ENCODE measurements at places on chromosomes 3 and 15.

GRCh38 chr3:13717222-13717895 is 162.5 kb downstream of the WNT7A start:
- no peak for DNase-seq

- DNase-seq = no peak
Observed at GRCh38 chr3:29565236-29565635, 284.4 kb downstream of the RBMS3 start.

DNA sequence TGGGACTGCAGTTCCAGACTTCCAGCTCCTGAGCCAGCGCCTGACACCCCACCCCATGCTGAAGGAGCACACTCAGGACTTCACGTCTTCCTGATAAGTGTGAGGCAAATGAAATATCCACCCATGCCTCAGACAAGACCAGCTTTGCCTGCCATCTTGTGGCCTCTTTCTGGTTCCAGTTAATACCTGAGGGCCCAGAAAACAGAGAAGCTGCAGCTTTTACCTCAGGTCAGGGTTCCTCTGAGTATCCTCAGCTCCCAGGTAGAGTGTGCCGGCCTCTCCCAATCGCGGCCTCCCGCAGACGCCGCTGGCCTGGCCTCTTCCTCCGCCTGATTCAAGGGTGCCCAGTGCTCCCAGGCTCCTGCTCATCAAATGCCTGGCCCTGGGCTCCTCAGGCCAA is 5.1 kb upstream of the KLHL6 start:
- DNase-seq = no peak

- no peak for DNase-seq
Observed at GRCh38 chr15:65354835-65355172, 23.0 kb downstream of the IGDCC3 start.

DNA sequence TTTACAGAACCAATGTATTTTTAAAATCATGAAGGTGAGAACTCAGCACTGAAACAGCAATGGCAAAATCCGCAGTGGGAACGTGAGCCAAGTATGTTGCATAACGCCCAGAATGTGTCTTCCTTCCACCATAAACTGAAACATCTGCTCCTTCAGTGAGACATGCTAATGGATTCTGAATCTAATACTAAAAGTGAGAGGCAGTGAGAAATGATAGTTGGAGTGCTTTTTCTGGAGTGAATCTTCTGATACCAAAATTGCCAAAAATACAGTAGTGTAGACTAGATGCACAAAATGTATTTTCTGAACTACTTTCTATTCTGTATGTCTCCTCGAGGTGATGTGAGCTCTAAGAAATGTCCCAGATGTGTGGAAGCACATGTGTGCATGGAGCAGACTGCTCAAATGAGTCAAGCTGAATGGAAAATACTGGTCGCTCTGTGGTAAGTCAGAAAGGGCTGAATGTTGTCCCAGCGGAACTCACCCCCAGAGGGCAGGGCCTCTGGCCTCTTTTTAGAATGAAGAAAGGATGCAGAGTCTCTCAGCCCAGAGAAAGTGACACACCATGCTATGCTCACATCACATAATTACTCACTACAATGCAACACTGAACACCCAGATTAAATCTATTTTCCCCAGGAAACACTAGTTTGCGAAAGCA is 73.0 kb downstream of the ATP10A start:
- no peak for DNase-seq

- no peak for DNase-seq
Observed at GRCh38 chr15:51601801-51602200, 20.8 kb downstream of the DMXL2 start.

GRCh38 chr15:78035861-78036476 is 41.5 kb downstream of the TBC1D2B start:
- no peak for DNase-seq

GRCh38 chr3:64837986-64838735 is 150.4 kb upstream of the ADAMTS9 start:
- DNase-seq = no peak

DNA sequence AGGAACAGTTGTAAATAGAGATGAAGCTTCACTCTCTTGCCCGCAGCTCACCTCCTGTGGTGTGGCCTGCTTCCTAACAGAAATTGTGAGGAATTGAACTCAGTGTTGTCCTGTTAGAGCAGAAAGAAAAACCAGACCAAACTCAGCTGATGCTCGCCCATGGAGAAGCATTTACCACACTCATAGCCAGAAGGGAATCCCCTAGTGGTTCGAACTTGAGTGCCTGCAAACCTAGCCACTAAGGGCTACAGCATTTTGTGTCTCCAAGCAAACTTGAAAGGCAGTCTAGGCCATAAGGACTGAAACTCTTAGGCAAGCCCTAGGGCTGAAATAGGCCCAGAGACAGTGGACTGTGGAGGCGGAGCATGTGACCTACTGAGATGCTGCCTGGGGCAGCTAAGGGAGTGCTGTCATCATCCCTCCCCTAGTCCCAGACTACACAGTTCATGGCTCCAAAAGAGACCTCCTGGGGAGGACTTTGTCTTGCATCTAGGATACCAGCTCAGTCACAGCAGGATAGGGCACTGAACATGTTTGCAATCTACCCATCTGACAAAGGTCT is 44.5 kb upstream of the MCTP2 start:
- DNase-seq = no peak

- no peak for DNase-seq
Observed at GRCh38 chr15:89885611-89886010, 8.2 kb downstream of the AP3S2 start.

DNA sequence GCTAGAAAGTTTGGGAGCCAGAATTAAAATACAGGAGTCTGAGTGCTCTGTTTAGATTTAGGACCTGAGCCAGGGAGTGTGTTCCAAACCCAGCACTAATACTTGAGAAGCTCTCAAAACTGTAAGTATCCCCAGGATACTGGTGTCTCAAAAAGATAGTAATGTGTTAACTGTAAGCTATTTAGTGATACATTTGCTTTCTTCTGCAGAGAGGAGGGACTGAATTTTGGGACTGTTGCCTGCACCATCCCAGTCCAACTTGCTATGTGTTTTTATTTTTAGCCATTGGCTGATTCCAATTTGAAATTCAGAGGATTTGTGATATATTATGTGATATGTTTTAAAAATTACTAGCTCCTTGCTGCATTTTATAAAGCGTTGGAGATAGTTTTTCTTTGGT is 31.5 kb downstream of the UBE2E1 start:
- no peak for DNase-seq

DNA sequence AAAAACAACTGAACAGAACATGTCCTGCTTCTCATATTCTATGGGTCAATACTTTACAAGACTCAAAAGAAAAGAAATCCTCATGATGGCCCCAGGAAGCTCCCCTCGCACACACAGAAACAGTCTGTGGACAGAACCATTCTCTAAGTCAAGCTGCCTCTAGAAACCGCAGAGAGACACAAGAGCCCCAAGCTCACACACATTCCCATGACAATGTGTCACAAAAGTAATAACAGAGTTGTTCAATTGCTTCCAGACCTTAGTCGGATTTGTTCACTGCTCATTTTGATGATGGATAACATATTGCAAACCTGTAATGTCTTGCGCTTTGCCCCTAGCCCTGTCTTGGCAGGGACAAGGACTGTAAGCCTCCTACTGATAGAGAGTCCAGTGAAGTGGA is 60.9 kb downstream of the UMPS start:
- DNase-seq = no peak

GRCh38 chr3:151787626-151788025 is 26.3 kb upstream of the AADAC start:
- no peak for DNase-seq

DNA sequence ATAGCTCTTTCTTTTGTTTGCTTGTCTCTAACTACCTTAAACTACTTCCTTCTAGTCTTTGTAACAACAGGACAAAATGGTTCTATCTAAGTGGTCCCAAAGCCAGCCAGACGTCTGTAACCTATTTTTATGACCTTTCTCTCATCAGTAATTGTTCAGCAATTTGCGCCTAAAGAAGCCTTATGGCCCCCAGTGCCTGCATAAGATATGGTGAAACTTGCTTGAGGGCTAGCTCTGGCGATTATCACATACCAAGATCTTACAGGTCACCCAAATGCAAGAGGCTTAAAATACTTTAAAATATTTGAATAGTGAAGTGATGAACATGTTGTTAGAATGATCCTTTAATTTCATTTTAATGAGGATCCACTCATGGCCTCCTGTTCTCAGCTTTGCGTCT is 369.4 kb downstream of the SOX2 start:
- no peak for DNase-seq

DNA sequence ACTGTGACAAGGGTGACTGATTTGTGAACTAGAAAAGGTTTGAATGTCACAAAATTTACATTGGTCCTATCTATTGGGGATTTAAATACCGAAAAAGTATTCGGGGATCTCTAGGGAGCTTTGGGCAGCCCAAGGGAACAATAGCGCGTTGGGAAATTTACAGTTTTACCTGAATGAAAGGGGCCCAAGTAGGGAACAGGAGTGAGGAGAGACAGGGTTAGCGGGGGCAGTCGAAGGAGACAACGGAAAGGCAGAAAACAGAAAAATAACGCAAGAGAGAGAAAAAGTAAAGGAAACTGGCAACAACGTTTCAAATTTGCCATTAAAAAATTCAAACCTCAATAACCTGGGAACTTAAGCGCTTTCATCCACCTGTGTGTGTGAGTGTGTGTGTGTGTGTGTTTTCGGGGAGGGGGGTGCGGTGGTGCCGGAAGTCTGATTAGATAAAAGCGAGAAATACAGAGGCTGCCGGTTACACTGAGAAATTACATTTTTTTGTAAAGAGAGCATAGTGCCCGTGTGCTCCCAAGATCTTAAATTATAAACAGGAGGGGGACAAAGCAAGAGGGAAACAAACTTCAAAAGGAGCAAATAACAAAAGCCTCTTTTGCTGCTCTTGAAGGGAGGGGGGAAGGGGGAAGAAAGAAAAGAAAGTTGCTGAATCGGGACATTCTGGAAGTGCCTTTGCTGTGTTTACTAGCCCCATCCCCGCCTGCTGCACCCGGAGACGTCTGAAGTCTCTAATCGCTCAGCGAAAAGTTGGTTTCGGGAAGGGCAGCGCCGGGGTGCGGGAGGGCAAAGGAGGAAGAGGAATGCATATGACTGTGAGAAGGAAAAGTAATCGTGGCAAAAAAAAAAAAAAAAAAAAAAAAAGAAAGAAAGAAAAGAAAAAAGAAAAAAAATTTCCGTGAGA is 721 bp upstream of the ZIC1 start:
- DNase-seq = no peak

GRCh38 chr15:101686718-101687117 is 34.5 kb upstream of the TM2D3 start:
- no peak for DNase-seq

GRCh38 chr3:27533718-27534573 is 49.8 kb upstream of the SLC4A7 start:
- DNase-seq = no peak

DNA sequence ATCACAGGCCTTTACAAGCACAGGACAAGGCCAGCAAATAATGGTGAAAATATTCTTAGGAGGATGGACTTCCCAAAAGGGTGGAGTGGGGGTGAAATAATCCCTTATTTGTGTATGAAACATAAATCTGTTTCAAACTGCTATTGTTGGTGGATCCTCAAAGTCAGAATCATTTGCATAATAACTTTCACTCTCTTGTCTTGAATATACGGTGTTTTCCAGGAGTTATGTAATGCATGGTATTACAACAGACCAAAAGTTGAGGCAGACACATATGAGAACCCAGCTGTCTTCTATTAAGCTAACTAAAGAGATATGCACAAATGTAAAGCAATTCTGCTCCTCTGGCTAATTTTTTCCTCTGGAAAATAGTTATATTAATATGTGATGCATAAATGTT is 57.7 kb downstream of the PRTG start:
- DNase-seq = no peak

DNA sequence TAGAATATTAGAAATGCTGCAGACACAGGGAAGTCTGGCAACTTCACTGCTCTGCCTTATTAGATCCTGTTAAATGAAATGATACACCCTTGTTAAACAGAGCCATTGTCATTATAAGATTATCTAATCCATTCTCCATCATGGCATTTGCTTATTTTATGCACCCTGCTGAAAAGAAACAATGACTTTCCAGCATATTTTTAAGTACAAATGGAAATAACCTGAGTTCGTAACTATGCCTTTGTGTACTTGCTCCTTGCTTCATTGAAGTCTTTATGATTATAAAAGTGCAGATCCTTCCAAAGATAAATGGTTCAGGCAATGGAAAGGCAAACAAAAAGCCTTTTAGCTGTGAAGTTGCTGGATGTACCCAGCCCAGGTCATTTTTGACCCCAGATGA is 195.7 kb downstream of the AGBL1 start:
- no peak for DNase-seq

GRCh38 chr3:173135059-173135458 is 6.0 kb downstream of the SPATA16 start:
- no peak for DNase-seq

- DNase-seq = no peak
Observed at GRCh38 chr15:57329582-57330367, 46.5 kb upstream of the CGNL1 start.

DNA sequence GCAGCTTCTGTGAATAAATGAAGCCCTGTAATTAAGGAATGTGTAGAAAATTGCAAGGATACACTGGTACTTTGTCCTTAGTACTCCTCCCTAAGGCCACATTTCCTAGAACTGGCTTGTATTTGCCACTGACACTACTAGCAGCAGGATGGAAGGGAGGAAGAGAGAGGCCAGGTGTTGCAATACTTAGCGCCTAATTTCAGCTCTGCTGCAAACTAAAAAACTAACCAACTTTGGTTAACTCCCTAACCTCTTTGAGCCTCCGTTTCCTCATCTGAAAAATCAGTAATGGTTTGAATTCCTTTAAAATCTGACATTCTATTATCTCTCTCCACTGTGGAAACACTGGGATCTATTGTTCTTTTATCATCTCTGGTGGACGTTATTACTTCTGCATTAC is 257.0 kb downstream of the SV2B start:
- no peak for DNase-seq

DNA sequence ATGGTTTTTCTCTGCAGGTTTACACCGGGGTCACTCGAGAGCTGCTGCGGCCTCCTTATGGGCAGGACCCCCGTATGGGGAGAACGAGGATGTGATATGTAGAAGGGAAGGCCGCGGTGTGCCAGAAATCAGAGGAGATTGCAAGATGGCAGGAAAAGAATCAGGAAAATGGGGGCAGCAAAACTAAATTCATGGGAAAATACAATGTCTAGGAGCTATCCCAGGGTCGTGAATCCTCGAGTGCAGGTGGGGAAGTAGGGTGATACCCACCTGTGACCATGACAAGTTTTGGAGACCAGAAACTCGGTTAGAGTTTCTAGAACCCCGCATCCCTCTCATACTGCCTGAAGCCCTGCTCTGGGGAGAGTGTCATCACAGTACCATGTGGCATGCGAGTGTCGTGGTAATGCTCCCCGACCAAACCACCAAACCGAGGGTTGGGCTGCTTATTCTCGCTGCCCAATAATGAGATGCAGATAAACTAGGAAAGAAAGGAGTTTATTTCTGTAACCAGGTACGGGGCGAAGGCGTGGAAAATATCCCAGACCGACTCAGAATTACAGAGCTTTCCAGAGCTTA is 781 bp downstream of the TRNT1 start:
- DNase-seq = no peak

GRCh38 chr3:175564363-175564762 is 705.2 kb downstream of the NAALADL2 start:
- no peak for DNase-seq

DNA sequence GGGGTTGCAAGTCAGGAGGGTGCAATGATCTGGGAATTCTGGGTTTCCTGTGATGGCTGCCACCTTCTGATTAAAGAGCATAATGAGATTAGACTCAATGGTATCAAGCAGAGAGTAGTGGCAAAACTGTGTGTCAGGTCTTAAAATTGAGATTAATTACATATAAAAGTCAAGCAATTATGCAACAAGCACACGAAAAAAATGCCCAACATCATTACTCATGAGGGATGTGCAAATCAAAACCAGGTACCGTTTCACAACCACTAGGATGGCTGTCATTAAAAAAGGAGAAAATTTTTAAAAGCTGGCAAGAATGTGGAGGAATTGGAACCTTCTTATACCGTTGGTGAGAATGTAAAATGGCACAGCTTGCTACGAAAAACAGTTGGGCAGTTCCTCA is 205.0 kb downstream of the OSBPL10 start:
- no peak for DNase-seq

All from NCI-H1105 treated with DMSO at 0.1 percent for 48 hours (cell line).